Chondrocyte (in vitro differentiated cells): ENCODE measurements at places on chromosomes 1 and 21. TPM values are rescaled to one million over a fixed set of nuclear protein-coding genes. Genes with fewer than 3 reads are reported as not detected.

The CASQ2 gene
- not detected in 3 replicates for total RNA-seq

GRCh38 chr1:157849229-157849875 is 7.7 kb upstream of the CD5L start:
- DNase-seq: no peak

DNA sequence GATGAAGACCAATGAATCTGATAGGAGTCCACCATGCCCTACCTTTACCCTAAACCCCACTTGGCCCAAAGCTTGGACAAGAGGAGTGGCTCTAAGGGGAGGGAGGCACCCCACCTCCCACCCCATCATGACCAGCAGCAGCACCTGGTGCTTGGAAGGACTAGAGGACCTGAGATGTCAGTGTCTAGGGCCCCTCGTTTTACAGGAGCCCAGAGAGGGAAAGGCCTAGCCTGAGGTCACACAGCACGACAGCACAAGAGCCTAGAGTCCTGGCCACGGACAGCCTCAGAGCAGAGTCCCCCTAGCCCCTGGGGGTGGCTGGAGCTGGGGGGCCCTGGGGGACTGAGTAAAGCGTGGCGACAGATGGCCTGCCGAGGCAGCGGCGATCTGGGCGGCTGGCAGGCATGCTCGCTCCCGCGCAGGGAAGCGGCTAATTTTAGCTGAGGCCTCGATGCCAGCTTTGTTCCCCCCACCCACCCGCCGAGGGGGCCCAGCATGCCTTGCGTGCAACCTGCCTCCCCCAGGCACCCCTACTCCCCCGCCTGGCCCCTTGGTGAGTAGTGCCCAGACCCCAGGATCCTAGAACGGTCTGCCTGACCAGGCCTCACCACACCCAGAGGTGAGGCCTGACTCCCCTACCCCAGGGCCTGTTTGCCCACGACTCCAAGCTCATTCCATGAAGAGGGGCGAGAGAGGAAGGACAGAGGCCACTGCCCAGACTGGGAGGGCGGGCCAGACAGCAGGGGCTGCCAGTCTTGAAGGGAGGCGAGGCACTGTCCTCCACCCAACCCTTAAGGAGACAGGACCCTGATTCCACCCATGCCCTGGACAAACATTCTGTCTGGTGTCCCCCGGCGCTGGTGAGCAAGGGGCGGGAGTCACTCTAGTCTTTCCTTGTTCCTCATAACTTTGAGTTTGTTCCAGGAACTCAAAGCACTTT is 39.0 kb downstream of the AHDC1 start:
- DNase-seq: no peak

- DNase-seq: no peak
Measured at GRCh38 chr1:5976726-5977493, 15.3 kb downstream of the NPHP4 start.
